ENCODE measurements at places on chromosomes 6 and 20.

DNA sequence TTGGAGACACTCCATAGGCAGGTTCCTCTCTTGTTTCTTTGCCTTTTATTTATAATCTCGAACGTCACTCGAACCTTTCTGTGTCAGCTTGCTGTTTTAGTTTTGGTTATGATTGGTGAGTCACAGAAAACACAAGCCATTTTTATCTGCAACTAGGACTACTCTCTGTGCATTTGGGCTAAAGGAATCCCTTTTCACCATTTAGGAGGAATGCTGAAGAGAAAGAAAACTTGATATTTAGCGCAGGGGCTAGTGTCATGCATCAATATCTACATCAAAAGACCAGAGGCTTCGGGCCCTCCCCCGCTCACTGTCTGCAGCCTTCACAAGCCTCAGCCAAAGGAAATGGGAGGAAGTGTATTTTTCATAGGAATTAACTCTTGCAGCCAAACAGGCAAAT, 507.8 kb upstream of the CITED2 start:
- DNase-seq = no peak

- no peak for DNase-seq
Measured at GRCh38 chr6:134575221-134575620, 257.3 kb upstream of the SGK1 start.

DNA sequence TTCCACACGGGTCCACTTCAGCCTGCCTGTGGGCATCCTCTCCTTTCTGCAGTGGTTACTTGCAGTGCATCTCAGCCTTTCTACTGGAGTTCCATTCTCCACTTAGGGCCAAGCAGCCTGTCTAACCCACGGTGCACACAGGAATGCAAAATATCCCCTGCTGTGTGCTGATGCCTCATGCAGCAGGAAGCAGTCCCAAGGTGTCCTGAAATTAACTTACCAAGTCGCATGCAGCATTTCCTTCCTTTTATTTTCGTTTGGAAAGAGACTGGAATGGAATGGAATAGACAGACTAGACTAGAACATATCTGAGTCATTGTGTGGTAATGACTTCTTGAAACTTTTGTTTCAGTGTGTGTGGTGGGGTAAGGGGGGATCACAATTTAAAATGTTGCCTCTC, 25.9 kb upstream of the FOXQ1 start:
- DNase-seq = no peak

DNA sequence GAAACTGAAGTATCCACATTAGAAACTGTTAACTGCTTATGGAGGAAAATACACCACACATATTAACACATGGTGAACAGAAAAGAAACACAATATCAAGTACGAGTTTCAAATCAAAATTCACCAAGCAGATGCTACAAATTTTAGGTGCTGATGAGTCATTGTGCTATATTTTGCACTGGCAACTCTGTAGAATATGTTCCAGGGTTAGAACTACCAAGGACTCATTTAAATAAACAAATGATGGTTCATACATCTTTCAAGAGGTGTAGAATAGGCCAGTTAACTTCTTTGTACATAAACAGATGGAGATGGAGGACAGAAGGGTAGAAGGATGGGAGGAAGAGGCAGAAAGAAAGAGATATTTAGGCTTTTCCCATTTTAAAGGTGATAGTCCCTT, 184.9 kb downstream of the ARHGAP18 start:
- DNase-seq = no peak

GRCh38 chr20:52992632-52993031, 20.5 kb downstream of the TSHZ2 start:
- no peak for DNase-seq

GRCh38 chr20:36275011-36275410, 31.1 kb upstream of the DLGAP4 start:
- no peak for DNase-seq

- DNase-seq = no peak
Measured at GRCh38 chr6:5832668-5833067, 174.1 kb downstream of the NRN1 start.

GRCh38 chr20:33689973-33690372, 3.8 kb upstream of the E2F1 start:
- DNase-seq = no peak

DNA sequence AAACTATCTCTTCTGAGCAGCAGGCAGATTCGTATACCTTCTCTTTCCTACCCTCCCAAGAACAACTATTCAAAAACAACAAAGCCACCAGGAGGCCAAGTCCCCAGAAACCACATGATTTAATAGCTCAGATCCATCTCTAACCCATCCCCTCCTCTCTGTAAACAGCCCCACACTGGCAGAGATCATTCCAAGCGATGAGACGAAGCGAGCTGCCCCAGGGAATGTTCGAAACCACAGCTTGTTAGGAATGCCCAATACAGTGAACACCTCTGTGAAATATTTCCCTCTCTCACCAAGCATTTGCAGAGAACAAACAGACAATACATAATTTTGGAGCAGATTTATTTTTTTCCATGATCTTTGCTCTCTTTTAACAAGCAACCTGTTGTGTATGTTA, 231.8 kb downstream of the SOD2 start:
- no peak for DNase-seq

GRCh38 chr20:7850775-7851490, 89.3 kb downstream of the HAO1 start:
- no peak for DNase-seq

GRCh38 chr6:50096296-50096695, 46.6 kb upstream of the DEFB112 start:
- no peak for DNase-seq

DNA sequence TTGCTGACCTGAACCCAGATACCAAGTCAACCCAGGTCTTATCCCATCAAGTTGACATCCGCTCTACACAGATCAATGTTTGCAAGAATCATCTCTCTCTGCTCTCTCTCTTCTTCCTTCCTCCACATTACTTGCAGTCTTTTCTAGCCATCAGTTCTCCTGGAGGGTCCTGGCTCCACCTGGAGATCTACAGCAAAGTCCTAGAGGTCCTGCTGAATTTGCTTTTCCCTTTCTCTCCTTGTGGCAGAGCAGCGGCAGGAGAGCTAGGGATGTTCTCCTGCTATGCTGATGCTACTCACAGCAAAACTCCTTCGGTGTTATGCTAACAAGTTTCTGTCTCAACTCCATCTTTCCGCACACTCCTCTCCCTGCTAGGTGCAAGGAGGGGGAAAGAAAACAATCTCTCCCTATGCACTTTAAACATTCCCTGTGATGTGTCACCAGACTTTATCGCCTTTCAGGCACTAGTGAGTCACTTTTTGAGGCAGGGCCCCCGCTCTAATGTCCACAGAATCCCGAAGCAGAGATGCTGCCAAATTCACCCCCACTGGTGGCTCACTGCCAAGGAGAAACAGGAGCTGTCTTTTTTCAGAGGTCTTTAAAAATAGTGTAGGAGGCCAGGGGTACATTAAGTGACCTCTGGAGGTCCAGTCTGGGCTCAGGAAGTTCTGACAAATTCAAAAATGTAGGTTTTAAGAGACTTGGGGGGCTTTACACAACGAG, 62.6 kb downstream of the FAM50B start:
- no peak for DNase-seq

DNA sequence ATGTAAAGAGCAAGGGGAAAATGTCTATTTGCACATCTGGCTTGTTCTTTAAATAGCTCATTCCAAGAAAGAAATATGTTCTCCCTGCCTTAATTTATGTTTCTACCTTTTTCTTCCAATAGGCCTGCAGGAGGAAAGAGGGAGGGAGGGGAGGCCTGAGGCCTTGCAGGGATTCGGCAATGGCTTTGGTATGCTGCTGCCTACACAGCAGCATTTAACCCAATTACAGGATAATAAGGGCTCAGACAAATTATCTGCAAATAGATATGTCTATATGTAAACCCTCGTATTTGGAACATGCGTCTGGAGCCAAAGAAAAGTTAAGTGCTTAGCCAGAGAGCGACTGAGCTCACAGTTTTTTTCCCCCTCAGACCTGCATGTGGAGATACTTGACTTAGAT, 277.2 kb downstream of the CDC5L start:
- DNase-seq = no peak

Data from stimulated activated CD8-positive, alpha-beta memory T cell treated with anti-CD3 and anti-CD28 coated beads, Interleukin-7, amount 100 ng/mL, for 1 hour (primary cell).